Right hindlimb (tissue), 1 donor: ENCODE measurements at places on chromosomes 13 and 19.

DNA sequence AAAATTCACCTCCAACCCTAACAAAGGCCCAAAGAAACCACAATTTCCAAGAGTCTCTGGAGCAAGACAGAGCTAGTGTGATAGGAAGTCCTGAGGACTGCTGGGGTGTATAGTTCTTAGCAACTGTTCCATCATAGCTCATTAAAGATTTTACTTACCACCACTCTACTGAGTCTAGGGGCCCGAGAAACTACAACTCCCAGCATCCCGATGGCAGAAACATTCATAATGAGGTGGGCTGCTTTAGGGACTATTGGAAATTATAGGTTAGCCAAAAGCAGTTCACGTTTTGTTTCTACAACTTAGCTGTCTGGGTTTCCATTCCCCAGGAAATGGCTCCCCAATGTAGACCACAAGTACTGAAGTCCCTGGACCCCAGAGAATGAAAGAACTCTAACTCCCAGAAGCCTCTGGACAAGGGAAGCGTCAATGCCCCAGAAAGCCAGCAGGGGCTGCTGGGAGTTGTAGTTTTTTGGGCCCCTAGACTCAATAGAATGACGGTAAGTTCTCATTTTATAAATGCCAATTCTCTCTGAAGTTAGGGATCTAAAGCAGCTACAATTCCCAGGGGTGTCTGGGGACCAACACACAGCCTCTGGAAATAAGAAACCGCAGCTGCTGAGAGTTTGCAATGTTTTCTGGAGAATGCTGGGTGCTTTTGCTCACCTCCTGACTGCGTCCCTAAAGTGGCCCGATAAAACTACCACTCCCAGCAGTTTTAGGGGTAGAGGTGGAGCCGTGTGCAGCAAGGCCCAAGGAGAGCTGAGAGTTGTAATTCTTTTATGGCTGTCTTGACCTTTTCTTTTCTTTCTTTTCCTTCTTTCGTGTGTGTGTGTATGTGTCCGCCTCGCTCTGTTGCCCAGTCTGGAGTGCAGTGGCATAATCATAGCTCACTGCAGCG lies 11.1 kb downstream of the FTL start:
- DNase-seq, result no peak

GRCh38 chr19:31531326-31531725 lies 182.1 kb upstream of the TSHZ3 start:
- DNase-seq, result no peak

DNA sequence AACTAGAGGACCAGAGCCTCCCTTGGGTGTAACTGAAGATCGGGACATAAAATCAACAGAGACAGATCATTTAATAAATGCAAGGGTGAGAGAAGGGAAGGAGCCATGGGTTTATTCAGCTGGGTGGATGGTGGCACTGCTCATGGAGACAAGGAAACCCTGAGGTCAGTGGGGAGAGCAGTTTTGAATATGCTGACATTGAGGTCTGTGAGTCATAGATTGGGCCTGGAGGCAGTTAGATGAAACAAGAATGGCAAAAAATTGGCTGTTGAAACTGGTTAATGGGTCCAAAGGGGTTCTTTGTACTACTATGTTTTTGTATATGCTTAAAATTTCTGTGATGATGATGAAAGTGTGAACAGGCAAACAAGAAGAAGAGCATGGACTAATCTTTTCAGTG lies 5.1 kb upstream of the GTF3A start:
- DNase-seq, result no peak

GRCh38 chr13:72457151-72457550 lies 270.3 kb downstream of the MZT1 start:
- DNase-seq, result no peak

DNA sequence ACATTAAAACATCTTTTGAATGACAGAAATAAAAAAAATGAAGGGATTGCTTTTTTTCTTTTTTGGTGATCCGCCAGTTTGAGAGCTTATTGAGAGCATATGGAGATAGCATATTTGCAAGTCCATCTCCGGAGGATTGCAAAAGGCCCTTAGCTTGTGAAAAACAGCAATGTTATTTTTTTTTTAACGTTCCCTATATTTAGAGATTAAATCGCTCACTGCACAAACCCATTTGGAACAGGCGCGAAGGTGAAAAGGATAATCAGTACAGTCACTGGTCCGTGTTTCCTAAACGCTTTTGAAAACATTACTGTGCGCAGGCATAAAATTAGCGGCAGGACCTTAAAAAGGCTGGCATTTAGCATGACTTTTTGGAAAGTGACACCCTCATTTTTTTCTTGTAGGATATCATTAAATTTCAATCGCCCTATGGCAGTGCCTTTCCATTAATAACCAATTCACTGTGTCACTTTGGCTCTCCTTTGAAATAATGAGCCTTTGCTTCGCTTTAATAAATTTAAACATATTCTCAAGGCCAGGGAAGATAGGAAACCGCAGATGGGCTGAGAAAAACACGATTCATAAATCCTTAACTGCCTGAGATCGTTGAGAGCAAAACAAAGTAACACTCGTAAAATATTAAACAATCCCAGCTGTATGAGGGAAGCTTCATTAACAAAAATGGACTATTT lies 342.2 kb downstream of the DACH1 start:
- peak; percentile 29 for DNase-seq

DNA sequence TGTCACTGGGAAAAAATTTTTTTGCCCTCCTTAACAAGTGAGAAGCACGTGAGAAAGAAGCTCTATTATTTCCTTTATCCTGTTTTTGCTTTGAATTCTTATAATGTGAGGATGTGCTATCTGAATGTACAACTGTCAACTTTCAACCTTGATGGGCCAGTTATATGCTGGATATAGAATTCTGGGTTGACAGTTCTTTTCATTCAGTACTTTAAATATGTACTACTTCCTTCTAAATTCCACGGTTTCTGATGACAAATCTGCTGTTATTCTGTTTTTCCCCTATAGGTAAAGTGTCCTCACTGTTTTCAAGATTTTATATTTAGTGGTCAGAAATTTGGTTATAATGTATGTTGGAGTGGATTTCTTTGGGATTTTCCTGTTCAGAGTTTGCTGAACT lies 29.9 kb downstream of the ZDHHC20 start:
- no peak for DNase-seq

DNA sequence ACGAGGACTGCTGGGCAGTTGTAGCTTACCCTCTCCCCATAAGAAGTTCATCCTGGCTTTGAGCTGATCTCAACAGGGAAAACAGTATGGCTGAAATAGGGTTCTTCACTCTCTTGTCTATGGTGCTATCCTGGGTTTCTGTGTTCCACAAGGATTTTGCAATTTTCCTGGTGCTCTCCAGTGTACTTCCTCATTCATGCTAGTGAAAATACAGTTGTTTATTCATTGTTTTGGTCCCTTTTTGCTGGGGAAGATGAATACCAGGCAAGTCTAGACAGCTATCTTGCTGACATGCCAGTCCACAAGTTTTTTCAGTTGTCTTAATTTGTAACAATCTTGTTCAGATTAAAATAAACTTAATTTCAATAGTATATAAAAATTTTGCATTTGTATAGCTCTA lies 306.5 kb downstream of the DLEU7 start:
- DNase-seq, result no peak

DNA sequence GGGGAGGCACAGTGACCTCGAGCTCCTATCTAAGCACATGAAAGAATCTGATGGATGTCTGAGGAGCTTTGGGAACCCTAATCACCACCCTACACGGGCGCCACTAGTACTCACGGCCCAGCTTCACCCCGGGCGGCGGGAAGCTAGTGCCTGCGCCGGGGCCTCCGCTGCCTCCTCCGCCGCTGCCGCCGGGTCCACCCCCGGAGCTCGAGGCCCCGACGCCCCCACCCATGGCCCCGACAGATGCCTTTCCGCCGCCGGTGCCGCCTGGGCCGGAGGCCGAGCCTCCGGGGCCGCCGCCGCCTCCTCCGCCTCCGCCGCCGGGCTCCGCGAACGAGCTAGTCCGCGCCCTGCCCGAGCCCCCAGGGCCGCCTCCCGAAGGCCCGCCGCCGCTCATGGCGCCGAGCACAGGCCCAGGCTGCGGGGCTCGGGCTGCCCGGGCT lies 312 bp downstream of the GSK3A start:
- DNase-seq, result no peak
